ENCODE measurements at places on chromosomes 3 and 15. TPM values are rescaled to one million over a fixed set of nuclear protein-coding genes. Genes with fewer than 3 reads are reported as not detected.

COL6A6 gene
- 0.11 TPM for total RNA-seq

CCDC54 gene
- total RNA-seq = not detected

SETD5 gene
- 279 TPM for total RNA-seq

CFAP100 gene
- not detected for total RNA-seq

CHST13 gene
- total RNA-seq = 6.4 TPM

AP3B2 gene
- total RNA-seq = 17.7 TPM

ITPKA gene
- total RNA-seq = 1.2 TPM

NR1I2 gene
- total RNA-seq = 2.8 TPM

TMEM212 gene
- not detected for total RNA-seq

OSTN gene
- total RNA-seq = not detected

SLC22A14 gene
- not detected for total RNA-seq

P2RY14 gene
- not detected for total RNA-seq
